ENCODE measurements at places on chromosomes 5 and 9. TPM values are rescaled to one million over a fixed set of nuclear protein-coding genes. Genes with fewer than 3 reads are reported as not detected.
A peak's percentile ranks its signal among the peaks of the same experiment; 100 is the strongest.

DNA sequence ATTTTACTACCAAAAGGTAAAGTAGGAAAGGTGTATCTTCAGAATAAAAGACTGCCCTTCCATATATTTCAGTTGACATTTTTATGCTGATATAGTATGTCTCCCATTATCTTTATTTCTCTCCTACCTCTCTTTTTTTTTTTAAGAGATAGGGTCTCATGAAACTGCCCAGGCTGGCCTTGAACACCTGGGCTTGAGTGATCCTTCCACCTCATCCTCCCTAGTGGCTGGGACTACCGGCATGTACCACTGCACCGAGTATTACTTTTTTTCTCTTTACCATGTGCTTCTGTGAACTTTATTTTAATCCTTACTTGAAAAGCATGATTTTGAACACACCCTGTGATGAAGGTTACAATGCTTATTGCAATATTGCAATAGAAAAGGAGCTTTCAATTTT is 42.7 kb downstream of the NIPBL start:
- DNase-seq = no peak

GRCh38 chr9:15187589-15187988 is 119.4 kb downstream of the TTC39B start:
- no peak for DNase-seq

DNA sequence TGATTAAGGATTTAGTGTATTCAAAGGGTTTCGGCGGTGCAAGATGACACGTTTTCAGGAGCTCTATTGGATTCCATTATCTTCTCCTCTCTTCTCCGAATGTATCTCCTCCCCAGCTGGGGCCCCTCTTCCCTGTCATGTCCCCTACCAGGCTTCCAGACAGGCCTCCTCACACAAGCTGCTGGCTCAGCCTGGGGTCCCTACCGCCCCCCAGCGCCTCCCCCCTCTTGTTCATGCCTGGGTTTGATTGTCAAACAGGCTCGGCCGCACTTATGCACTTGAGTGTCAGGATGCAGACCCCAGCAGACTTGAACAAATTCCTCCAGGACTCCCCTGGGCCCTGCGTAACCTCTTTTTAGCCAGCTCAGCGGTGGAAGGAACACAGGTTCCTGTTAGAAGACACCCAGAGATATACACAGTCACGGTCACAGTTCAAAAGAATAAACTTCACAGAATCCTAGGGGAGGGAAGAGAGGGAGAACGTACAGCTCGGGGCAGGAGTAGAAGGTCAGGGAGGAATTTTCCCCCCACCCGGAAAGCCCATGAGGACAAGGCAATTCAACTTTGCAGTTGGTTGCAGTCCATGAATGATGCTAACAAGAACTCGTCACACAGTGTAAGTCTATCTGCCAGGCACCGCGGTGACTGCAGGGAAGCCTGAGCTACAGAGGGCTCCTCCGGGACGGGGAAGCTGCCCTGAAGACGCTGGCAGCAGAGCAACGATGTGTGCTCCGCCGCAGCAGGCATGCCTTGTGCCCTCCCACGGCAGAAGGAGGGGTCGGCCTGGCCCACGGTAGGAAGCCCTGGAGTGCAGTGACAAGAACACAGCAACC is 560.0 kb downstream of the BNC2 start:
- DNase-seq = peak; percentile 61

EGFL7 gene
- total RNA-seq = 61.5 TPM

CD14 gene
- total RNA-seq = 37.7 TPM

CER1 gene
- total RNA-seq = not detected
